AG10803 (cell line): ENCODE measurements at places on chromosomes 4 and X.

- DNase-seq: no peak
Measured at GRCh38 chr4:153792618-153793247, 3.9 kb upstream of the SFRP2 start.

- DNase-seq: no peak
Measured at GRCh38 chrX:44514272-44514671, 28.4 kb downstream of the FUNDC1 start.

- DNase-seq: no peak
Measured at GRCh38 chrX:8724300-8724699, 7.6 kb downstream of the ANOS1 start.

DNA sequence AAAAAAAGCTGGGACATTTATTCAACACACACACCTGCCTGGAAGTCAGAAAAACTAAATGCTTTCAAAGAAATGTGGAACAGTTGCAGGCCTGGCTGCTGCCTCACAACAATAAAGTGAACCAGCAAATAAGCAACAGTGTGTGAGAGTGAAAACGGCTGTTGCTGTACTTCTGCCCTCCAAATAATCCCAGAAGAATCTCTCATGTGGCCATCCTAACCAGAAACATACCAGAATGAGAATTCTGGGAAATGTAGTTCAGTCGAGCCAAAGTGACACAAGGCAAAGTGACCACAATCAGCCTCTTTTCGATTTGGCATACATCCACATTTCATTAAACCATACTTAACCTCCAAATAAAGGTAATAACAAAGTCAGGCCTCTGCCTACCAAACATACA lies 204.5 kb downstream of the SLC7A11 start:
- DNase-seq: peak; percentile 87

DNA sequence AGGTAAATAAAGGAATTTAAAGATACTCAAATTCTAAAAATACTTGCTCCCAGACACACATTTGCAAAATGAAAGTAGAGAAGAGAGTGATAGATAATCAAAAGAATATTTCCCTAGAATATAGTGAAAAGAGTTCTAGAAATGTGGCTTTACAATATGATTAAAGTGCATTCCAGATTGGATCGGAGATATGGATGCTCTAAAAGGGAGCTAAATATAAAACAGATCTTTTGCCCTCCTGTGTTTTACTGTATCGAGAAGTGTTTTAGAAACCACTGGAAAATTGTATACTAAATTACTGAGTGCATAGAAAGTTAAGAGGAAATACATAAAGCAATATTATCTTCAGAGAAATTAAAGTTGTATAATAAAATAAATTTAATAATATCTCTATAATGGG lies 1392.0 kb downstream of the TECRL start:
- DNase-seq: no peak

GRCh38 chrX:15873566-15873965 lies 19.0 kb upstream of the AP1S2 start:
- DNase-seq: no peak

DNA sequence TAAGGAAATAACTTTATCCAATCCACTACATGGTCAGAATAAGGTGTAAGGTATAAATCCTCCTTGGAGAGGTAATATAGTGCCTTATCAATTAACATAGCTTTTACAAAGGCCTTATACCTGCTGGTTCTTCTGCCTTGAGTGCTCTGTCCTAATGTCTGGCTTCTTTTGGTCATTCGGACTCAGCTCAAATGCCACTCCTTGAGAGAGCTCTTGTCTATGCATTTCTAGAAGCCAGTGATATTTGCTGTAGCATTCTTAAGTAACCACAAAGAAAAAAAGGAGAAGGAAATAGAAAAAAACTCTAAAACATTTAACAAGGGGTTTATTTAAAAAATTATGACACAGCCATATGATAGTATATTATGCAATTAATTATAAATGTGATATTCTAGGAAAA lies 444.8 kb upstream of the SLIT2 start:
- peak; percentile 52 for DNase-seq

DNA sequence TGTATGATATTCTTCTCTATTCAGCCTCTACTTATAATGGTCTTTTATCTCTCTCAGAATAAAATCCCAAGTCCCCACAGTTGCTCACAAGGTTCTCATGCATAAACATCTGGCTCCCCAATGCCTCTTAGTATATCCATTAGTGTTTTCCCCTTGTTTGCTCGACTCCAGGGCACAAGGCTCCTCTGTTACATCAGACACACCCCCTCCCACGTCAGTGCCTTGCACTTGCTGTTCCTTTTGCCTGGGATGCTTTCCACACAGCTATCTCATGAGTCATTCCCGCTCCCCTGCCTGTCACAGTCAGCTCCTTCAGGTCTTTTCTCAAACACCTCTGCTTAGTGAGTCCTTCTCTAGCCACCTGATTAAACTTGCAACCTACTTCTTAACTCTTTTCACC lies 260.2 kb downstream of the IL1RAPL1 start:
- DNase-seq: no peak

DNA sequence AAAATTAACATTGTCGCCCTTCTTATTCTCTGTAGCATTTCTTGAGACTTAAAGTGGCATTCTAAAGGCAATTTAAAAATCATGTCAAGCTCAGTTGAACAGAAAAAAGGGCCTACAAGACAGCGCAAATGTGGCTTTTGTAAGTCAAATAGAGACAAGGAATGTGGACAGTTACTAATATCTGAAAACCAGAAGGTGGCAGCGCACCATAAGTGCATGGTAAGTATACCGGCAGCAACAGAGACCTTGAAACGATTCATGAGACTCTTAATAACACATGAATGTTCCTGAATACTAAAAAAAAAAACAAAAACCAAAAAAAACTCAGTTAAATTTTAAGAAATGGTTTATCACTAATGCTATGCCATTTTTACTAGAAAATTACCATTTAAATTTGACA lies 82.4 kb upstream of the HPRT1 start:
- peak; percentile 54 for DNase-seq

DNA sequence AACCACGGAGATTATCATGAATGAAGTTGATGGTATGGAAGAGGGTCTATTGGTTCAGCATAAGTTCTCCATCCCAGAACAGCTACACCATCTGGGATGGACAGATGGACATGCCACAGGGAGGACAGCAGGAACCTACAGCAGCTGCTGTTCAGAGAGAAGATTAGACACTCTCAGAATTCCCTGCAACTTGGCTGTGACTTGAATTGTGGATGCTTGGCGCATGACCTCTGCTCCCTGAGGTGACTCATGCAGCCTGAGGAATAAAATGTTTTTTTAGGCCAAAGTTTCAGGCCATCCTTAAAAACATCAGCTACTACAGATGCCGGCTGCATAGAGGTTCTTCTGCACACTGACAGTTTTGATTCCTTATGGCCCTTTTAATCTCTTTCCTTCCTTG lies 97.3 kb downstream of the RS1 start:
- peak; percentile 58 for DNase-seq

DNA sequence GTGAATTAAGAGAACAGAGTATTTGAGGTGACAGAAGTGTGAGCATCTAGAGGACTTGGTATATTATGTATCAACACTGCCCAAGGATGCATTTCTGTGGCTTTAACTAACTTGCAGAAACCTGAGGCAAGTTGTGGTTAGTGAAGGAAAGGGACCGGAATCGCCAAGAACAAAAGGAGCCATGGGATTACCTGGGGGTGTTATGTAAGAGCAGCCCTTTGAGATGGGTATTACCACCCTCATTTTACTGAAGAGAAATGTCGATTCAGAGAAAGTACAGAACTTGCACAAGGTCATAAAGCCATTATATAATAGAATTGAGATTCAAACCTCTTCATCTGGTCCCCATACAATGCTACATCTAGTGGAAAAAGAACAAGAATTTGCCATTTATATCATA lies 14.3 kb downstream of the TENM3 start:
- no peak for DNase-seq

DNA sequence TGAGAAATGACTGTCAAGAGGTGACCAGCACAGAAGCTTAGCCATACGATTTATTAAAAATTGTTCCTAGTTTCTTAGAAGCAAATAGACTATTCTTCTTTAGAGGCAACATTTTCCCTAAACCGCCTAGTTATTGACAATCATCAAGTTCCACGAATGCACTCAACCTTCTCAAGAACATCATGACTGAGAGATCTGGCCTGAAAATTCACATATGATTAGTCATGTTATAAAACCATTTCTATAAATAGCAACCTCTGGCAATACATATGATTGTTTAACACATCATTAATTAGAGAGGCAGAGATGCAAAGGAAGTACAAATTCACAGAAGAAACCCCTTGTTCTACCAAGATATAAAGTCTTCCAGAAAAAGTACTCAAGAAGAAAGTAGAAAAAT lies 6.7 kb downstream of the NUP62CL start:
- no peak for DNase-seq

DNA sequence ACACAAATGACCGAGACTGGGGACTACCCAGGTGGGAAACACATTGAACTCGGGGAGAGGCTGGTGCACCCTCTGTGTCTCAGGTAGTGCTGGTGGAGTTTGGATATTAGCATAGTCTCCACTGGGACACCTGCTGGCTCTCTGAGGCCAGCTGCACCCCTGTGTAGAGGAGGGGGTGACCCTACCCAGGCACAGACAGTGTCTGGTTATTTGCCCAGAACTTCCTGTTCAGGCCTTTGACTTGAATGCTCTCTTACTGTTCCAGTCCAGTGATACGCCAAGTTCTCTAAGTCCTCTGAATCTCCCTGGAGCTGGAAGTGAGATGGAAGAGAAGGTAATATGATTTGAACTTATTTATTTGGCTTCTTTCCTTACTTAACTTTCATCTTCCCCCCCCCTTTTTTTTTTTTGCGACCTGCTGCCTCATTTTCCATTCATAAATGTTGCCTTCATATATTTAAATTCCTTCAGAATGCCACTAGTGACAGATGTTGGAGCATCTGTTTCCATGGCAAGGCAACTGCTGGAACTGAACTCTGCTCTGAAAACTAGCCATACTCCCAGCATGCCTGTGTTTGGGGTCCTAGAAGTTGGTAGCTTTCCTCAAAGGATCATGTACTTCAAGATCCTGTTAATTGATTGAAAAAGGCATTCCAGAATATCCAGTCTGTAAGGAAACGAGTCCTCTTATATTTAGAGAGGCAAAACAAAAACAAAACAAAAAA lies 76.7 kb downstream of the AASDH start:
- no peak for DNase-seq

- no peak for DNase-seq
Measured at GRCh38 chr4:174713821-174714220, 115.2 kb downstream of the GLRA3 start.

DNA sequence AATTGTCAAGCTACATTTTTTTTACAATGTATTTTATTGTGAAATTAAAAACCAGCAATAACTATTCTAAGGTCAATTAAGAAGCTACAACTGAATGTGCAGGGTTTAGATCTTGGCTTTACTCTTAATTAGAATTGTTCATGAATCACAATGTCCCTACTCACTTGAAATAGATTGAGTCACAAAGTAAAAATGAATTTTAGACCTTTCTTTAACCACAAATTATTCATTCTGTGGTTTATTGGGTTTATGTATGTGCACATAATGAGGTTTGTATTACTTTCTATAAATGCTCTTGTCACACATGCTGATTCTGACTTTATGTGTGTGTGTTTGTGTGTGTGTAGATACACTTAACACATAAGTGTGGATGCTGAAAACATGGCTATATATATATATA lies 647.0 kb upstream of the AADAT start:
- no peak for DNase-seq

GRCh38 chr4:88005076-88005475 lies 2.4 kb upstream of the PKD2 start:
- DNase-seq: peak; percentile 95

DNA sequence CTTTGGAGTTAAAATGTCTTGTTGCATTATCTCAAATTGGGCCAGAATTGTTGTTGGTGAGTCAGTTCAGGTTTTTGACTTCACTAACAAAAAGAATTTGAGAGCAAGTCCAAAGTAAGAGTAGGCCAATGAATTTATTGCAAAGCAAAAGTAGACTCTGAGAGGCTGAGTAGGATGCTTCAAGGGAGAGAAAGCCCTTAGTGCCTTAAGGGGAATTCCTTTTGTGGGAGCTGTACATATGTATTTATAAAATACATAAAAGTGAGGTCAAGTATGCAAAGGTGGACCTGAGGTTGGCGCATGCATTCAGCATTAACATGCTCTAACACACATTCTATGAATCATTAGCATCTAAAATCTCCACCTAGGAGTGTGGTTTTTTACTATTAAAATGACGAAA lies 565.4 kb downstream of the GRXCR1 start:
- peak; percentile 2 for DNase-seq

- peak; percentile 73 for DNase-seq
Measured at GRCh38 chrX:150913511-150913910, 15.0 kb upstream of the CD99L2 start.

DNA sequence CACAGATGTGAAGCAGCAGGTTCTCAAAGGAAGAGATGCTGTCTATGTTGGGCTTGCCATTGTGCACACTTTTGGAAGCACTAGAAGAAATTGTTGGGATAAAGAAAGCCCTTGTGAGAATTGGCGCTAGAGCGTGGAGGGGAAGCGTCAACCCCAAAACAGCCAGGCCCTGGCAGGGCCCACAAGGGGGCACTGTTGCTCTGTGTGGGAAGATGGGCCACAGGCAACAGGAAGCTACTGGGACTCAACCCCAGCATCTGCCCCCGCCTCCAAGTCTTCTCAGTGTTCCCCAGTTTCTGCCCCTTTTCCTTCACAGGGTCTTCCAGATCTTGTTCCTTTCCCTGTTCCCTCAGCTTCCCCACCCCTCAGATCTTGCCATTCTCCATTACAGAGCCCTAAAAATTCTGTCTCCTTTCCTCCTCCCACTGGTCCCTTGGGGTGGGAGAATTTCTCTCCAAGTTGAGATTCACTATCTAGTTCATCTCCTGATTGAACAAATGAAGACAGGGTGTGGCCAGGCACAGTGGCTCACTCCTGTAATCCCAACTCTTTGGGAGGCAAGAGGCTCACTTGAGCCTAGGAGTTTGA lies 85.5 kb downstream of the STARD8 start:
- peak; percentile 47 for DNase-seq
